A549 treated with RU486 at 1 μM for 4 hours (cell line): ENCODE measurements at places on chromosomes 4 and X. TPM values are rescaled to one million over a fixed set of nuclear protein-coding genes. Genes with fewer than 3 reads are reported as not detected.

The CENPVL1 gene
- total RNA-seq: not detected in 5 replicates

The MAGEB2 gene
- not detected in 5 replicates for total RNA-seq

The SYTL4 gene
- 1.9 to 2.6 TPM (median 2.2 TPM) in 5 replicates for total RNA-seq

The MPC1L gene
- not detected in 5 replicates for total RNA-seq

The SPANXD gene
- total RNA-seq: 0.42 TPM in 1 of 5 replicates, not detected in the others

The SRPX gene
- total RNA-seq: 5.2 to 8.4 TPM (median 7.3 TPM) in 5 replicates

The TLR10 gene
- 0.05 to 0.06 TPM (median 0.05 TPM) in 3 of 5 replicates, not detected in the others for total RNA-seq

The CCNB3 gene
- total RNA-seq: 0.50 to 0.87 TPM (median 0.69 TPM) in 5 replicates

The TMSB15A gene
- 0.47 to 1.1 TPM (median 0.97 TPM) in 4 of 5 replicates, not detected in the other for total RNA-seq

The PLAC8 gene
- 0.66 to 1.6 TPM (median 1.1 TPM) in 5 replicates for total RNA-seq

The DOK7 gene
- total RNA-seq: 0.27 to 0.75 TPM (median 0.45 TPM) in 5 replicates

The AKAP14 gene
- total RNA-seq: not detected in 5 replicates

The ARHGAP4 gene
- total RNA-seq: 1.2 to 1.6 TPM (median 1.4 TPM) in 5 replicates

The ELF4 gene
- total RNA-seq: 30.2 to 35.6 TPM (median 32.5 TPM) in 5 replicates

The MSN gene
- 231 to 316 TPM (median 284 TPM) in 5 replicates for total RNA-seq

The ERAS gene
- 0.13 TPM in 1 of 5 replicates, not detected in the others for total RNA-seq

The PAGE5 gene
- total RNA-seq: not detected in 5 replicates

The HPGD gene
- 43.8 to 58.1 TPM (median 51.3 TPM) in 5 replicates for total RNA-seq

The TMEM271 gene
- total RNA-seq: not detected in 5 replicates

The RHOXF2B gene
- not detected in 5 replicates for total RNA-seq

The NRK gene
- not detected in 5 replicates for total RNA-seq

The GUCY1A1 gene
- total RNA-seq: not detected in 5 replicates

The SRPX2 gene
- total RNA-seq: 2.0 to 3.5 TPM (median 2.9 TPM) in 5 replicates
